Kidney glomerular epithelial cell (primary cell): ENCODE measurements at places on chromosomes 7 and 10.

DNA sequence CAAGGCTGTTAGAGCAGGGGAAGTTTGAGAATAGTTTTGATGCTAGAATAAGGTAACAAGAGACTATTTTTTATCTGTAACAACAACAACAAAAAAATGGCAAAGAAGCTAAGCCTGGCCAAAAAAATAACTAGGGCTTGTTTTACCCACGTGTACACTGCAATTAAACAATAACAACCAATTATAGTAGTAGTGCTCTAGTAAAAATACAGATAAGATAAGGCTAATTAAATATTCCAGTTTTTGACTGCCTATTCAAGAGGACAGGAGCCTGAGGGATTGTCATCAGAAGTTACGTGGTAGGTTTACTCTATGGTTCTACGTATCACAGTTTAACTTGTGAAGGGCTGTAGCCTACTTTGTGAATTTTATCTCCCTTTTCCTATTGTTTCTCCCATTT is 29.2 kb downstream of the PCGF5 start:
- no peak for DNase-seq

DNA sequence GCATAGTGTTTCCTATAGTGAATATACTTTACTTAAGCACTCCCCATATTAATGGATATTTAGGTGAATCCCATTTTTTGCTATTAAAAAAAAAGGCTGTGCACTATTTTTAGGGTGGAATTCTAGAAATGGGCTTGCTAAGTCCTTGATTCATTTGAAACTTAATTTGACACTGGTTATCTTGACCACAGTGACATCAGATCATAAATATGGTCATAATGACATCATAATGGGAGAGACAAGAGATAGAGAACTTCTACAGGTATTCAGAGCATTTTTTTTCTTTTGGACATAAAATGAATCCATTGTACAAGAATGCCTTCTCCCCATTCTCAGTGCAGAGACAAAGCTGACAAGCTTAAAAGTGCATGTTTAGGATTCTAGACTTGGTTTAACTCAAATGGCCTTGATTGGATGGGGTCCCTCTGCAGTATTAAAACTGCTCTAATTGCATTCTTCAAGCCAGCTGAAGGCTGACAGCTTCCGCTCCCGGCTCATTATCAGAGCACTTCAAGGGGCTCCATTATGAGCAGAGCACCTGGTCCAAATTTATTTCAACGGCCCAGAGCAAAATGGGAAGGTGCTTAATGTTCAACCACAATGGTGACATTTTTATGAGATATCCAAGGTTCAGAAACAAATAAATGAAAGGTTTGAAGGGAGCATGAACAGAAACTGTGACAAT is 104.8 kb downstream of the JAZF1 start:
- DNase-seq: no peak

- no peak for DNase-seq
Observed at GRCh38 chr10:126908225-126908624, 3.0 kb downstream of the DOCK1 start.

GRCh38 chr7:151542606-151543130 is 23.0 kb upstream of the RHEB start:
- no peak for DNase-seq
